ENCODE measurements at places on chromosomes 7 and 10. TPM values are rescaled to one million over a fixed set of nuclear protein-coding genes. Genes with fewer than 3 reads are reported as not detected.

HDAC9 gene
- total RNA-seq, result 3.6 TPM

WEE2 gene
- total RNA-seq, result 0.16 TPM

DGKB gene
- 0.74 TPM for total RNA-seq

SFTPA1 gene
- total RNA-seq, result 0.22 TPM

- peak; percentile 7 for DNase-seq
These were observed 84.5 kb upstream of the RET start for GRCh38 chr10:42992156-42992956.

- DNase-seq, result no peak
These were observed 16.7 kb downstream of the RAMP3 start for GRCh38 chr7:45174328-45174610.

DNA sequence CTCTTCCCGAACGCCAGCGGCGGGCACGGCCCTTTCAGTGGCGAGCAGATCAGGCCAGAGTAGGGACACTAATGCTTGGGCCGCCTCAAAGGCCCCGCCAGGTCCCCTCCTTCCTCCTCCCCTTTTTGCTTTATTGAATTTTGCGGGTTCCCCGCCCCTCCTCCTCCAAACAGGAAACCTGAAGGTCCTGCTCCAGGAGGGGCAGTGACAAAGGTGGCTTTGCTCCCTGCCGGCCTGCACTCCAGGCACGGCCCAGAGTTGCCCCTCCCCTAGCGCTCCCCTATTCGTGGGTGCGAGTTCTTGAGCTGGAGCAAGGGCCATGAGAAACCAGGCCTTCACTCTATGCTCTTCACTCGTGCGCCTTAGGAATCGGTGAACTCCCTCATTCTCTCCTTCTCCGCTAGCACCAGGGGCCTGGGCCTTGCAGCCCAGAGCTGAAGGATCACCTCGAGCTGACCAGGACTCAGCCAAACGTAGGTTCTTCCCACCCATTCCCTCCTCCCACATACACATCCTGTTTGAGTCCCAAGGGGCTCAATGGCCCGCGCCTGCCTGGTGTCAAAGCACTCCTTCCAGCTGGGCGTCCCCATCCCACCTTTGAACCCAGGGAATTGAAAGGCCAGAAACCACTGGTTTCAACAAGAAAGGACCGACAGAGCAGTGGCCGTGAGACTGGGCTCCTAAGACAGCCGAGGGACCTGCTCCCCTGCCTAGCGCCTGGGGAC lies 619 bp upstream of the HOXA6 start:
- peak; percentile 39 for DNase-seq

GRCh38 chr7:130127821-130128317 lies 57.5 kb downstream of the KLHDC10 start:
- no peak for DNase-seq

DNA sequence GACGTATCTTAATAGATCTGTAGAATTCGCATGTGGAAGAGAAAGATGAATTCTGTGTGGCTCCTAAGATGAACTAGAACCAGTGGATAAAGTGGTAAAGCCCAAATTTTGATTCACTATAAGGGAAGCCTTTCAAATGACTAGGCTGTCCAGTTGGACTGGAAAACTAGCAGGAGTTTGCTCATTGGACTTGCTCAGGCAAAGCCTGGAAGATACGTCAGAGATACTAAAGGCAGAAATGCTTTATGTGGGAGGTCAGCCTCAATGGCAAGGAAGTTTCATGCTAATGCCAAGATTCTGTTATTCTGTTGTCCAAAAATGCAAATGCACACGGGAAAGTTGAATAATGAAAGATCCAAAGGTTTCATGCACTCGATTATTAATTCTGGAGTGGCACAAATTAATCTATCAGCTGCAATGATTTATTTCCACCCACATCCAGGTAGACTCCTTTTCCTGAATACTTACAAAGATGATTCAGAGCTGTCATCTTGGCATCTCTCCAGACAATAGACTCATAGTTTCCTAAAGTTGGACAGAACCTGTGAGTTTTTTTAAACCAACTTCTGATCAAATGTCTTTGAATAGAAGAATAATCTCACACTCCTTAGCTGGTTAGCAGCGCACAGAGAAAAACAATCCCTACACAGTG lies 20.5 kb upstream of the PPP1R3C start:
- no peak for DNase-seq

GRCh38 chr10:4623200-4623599 lies 202.8 kb upstream of the AKR1E2 start:
- DNase-seq, result no peak

GRCh38 chr10:129949891-129950291 lies 14.2 kb downstream of the EBF3 start:
- DNase-seq, result no peak

DNA sequence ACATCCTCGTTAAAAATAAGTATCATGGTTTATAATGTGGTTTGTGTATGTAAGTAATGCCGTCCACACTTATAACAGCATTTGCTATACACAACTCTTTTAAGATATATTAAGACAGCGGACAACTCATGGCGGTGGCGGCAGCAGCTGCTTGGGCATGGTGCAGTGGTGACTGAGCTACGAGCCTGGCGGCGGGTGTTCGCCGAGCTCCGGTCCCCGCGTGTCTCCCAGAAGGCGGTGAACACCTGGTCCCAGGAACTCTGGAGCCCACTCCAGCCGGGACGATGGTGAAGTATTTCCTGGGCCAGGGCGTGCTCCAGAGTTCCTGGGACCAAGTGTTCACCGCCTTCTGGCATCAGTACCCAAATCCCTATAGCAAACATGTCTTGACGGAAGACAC lies 38.8 kb downstream of the JMJD1C start:
- DNase-seq, result no peak

- DNase-seq, result no peak
These were observed 461 bp upstream of the FIGNL1 start for GRCh38 chr7:50450590-50451032.

- no peak for DNase-seq
These were observed 227.2 kb upstream of the KLF14 start for GRCh38 chr7:130961128-130961601.

GRCh38 chr7:157360483-157361025 lies 23.8 kb downstream of the DNAJB6 start:
- DNase-seq, result no peak

DNA sequence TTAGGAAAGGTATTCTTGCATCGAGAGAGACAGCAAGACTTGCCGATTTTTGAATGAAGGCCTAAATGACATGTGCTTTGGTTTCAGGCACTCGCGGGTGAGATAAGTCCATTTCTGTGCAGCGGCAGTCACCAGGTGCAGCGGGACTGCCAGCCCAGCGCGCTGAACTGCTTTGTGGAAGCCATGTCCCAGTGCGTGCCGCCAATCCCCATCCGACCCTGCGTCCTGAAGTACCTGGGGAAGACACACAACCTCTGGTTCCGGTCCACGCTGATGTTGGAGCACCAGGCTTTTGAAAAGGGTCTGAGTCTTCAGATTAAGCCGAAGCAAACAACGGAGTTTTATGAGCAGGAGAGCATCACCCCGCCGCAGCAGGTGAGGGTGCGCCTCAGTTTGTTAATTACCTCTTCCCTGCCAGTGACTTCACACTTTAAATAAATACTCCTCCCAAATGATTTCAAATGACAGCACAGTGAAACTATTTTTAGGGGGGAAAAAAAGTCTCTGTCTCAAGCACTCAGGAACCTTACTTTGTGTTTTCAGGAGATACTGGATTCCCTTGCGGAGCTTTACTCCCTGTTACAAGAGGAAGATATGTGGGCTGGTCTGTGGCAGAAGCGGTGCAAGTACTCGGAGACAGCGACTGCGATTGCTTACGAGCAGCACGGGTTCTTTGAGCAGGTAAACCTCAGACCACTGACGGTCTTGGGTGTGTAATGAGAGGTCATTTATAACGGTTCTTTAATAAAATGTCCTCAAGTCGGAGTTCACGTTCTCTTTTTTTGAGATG lies 98.3 kb downstream of the TRRAP start:
- DNase-seq, result no peak

DNA sequence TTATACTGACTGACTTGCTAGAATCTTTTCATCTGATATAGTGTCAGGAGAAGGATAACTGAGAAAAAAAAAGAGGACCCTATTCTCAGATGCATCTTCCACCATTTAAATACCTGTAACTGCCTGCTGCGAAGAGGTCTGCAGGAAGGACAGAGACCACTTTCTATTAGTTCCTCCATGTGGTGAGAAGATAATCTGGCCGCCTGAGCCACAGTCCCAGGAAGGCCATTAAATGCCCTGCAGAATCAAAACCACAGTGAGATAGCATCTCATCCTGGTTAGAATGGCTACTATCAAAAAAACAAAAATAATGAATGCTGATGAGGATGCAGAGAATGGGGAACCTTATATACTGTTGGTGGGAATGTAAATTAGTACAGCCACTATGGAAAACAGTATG lies 19.9 kb upstream of the IFIT1B start:
- no peak for DNase-seq

DNA sequence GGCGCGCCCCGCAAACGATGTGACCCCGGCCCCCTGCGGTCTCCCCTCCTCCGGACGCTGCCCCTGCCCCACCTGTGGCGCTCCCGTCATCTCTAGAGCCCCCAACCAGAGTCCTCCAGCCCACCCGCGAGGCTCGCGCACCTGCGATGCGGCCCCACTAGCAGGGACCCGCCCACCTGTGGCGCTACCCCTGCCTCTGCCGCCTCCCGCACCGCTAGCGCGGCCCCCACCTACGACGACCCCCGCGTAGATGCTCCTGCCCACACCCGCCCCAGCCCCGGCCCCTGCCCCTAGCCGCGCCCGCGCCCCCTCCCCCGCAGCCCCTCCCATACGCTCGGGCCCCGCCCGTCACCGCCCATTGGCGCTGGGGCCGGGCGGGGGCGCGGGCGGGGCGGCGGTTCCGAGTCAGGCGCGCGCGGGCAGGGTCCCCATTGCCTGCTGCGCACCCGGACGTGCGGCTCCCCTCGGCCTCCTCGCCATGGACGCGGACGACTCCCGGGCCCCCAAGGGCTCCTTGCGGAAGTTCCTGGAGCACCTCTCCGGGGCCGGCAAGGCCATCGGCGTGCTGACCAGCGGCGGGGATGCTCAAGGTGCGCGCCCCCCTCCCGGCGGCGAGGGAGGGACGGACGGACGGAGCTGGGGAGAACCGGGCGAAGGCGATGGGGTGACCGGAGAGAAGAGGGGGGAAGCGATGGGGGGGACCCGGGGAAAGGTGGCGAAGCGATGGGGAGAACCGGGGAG lies at the start of gene PFKP:
Gene PFKP, plus strand, starts transcription at position 431 of the 741 bp plus-strand sequence. Its CDS starts 48 bp downstream, at position 479.
- DNase-seq, result no peak

- no peak for DNase-seq
These were observed 67.4 kb downstream of the ZNF92 start for GRCh38 chr7:65441010-65441409.

- DNase-seq, result no peak
These were observed 232.9 kb upstream of the MTPN start for GRCh38 chr7:136210079-136210478.

- DNase-seq, result no peak
These were observed 219.8 kb downstream of the MAD1L1 start for GRCh38 chr7:2012981-2013380.
